ENCODE measurements at places on chromosomes 7 and 10. TPM values are rescaled to one million over a fixed set of nuclear protein-coding genes. Genes with fewer than 3 reads are reported as not detected.

The AKR1E2 gene
- total RNA-seq = 0.53 TPM

The HMX2 gene
- total RNA-seq = not detected

GRCh38 chr7:157864911-157865310 is 528.1 kb downstream of the DNAJB6 start:
- no peak for DNase-seq

DNA sequence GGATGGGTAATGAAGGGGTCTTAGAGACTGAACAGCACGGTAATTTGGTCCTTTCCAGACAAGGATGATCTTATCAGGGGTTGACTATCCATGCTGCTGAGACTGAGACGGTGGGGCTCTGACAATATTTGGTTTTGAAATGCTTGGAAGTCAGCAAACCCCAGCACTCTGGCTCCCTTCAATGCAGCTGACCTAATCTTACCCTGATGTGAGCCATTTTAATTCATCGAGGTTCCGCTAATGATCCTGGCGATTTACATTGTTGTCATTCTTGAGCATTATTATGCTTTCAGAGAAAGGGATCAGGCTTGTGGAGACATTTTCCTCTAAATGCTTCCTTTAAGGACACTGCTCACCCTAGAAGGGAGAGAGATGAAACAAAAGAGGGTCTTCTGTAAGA is 114.6 kb upstream of the BMPER start:
- DNase-seq = no peak

GRCh38 chr10:6115824-6116350 is 27.1 kb downstream of the RBM17 start:
- DNase-seq = no peak

DNA sequence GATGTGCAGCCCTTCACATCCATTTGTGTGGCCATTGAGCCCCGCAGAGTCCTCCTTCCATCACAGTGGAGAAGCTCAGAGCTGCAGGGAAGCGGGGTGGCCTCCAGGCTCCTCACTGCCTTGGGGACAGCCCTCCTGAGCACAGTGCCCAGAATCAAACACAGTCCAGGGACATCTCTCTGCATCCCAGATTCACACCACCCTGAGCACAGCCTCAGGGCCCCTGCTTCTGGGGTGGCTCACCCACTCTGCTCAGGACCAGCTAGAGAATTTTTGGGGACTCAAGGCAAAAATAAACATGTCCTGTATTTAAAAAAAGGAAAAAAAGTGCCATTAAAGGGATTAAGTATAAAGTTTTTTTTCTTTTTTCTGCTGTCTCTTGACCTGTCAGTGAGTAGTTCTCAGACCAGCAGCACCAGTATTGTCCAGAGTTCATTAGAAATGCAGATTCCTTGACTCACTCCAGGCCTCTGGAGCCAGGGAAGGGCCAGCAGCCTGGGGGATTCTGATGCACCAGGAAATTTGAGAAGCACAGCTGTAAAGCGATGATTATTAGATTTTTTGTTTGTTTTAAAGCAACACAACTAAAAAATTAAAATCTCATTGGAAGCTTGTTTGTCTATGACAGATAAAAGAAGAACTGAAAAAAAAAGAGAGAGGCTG is 61.6 kb downstream of the ARHGAP22 start:
- no peak for DNase-seq

GRCh38 chr7:93838966-93839365 is 51.6 kb downstream of the TFPI2 start:
- no peak for DNase-seq

Measured in ascending aorta (tissue), 2 donors.